NCI-H1105 (cell line): ENCODE measurements at places on chromosomes 1 and 21.

GRCh38 chr1:211843507-211844298 lies 13.1 kb upstream of the LPGAT1 start:
- no peak for DNase-seq

DNA sequence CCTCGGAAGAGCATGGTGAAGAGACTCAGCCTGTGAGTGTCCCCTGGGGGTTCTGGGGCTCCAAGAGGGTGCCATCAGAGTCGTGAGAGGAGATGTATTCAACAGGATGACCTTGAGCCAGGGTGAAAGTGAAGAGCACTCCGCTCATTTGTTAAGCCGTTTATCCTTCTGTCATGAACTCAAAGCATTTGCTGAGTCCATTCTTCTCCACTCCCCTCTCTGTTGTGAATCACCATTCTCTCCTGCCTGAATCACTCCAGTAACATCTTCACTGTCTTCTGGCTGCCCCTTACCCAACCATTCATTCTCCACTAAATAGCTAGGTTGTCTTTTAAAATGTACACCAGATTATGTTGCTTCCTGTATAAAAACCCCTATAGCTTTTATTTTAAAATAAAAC lies 102.2 kb downstream of the RGL1 start:
- no peak for DNase-seq

GRCh38 chr1:165974598-165975131 lies 147.3 kb downstream of the UCK2 start:
- DNase-seq, result no peak

DNA sequence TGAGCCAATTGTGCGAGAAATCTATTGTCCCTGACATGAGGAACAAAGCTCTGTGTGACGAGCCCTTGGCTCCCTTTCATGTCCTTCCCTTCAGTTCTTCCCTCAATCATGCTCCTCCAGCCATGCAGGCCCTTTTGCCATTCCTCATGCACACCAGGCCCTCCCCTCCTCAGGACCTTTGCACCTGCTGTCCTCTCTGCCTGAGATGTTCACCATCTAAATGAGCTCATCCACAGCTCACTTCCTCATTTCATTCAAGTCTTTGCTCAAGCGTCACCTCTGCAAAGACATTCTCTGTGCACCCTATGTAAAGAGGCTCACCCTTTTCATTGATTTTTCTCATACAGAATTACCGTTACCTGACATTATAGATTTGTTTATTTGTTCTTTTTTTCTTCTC lies 43.7 kb downstream of the C8B start:
- no peak for DNase-seq

GRCh38 chr1:164092603-164093353 lies 466.2 kb upstream of the PBX1 start:
- no peak for DNase-seq

DNA sequence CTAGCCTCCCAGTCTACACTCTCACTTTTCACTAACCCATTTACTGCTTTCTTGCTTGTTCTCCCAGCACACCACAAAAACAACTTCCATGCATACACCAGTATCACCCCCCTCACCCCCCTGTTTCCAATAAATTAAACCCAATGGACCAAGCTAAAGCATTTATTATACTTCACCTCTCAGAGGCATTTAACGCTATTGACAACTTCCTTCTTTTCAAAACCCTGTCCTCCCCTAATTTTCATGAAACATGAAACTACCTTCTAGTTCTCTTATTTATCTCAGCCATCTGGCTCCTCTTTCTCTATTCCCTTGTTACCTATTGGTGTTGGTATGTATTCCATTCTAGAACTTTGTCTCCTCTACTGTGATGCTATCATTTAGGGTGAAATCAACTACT lies 32.3 kb downstream of the PTPRC start:
- no peak for DNase-seq

GRCh38 chr1:28855469-28855951 lies 43.5 kb downstream of the OPRD1 start:
- no peak for DNase-seq

DNA sequence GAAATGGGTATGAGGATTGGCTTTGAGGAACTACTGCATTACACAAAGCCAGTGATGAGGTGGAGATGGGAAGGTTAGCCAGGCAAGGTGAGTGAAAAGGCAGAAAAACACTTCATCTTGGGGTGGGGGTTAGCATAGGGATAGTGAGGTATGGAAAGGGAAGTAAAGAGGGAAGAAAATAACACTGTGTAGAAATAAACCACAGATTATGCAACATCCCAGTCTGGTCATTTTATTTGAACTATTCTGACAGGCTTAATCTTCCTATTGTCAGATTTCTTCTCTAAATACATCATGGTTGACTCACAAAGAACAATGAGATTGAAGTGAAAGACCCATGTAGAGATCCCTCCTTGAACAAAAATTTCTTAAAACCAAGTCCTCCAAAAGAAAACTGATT lies 640.2 kb downstream of the PTPRC start:
- no peak for DNase-seq

- no peak for DNase-seq
Measured at GRCh38 chr1:225655509-225656258, 2.8 kb upstream of the ENAH start.
